ENCODE measurements at places on chromosomes 3 and 15. TPM values are rescaled to one million over a fixed set of nuclear protein-coding genes. Genes with fewer than 3 reads are reported as not detected.

Gene LRRC31
- total RNA-seq = not detected

Gene MYEF2
- 7.0 TPM for total RNA-seq

Gene OXNAD1
- 15.8 TPM for total RNA-seq

Gene CCDC50
- 96.2 TPM for total RNA-seq

Gene GOLGA6L25
- total RNA-seq = not detected

Gene LRRC15
- not detected for total RNA-seq

Gene CHRM5
- total RNA-seq = 0.31 TPM

Gene NPAP1
- not detected for total RNA-seq

Gene TAGLN3
- not detected for total RNA-seq

Gene CTXND1
- not detected for total RNA-seq

Gene GUCA1C
- total RNA-seq = not detected

Gene GOLGA6A
- not detected for total RNA-seq

Gene EPHA6
- total RNA-seq = 0.13 TPM

Measured in bladder microvascular endothelial cell (primary cell).